Cardiac septum (tissue), 1 donor: ENCODE measurements at places on chromosomes 13 and 19. TPM values are rescaled to one million over a fixed set of nuclear protein-coding genes. Genes with fewer than 3 reads are reported as not detected.

GRCh38 chr13:105327581-105328126, 1207.8 kb downstream of the EFNB2 start:
- no peak for DNase-seq

- DNase-seq, result no peak
These were observed 50.7 kb upstream of the PNMA8B start for GRCh38 chr19:46546194-46546896.

GRCh38 chr19:3950871-3951861, 18.3 kb downstream of the NMRK2 start:
- peak; percentile 87 for DNase-seq

- no peak for DNase-seq
These were observed 1.3 kb downstream of the ALG5 start for GRCh38 chr13:36997716-36998427.

- no peak for DNase-seq
These were observed 6.5 kb downstream of the ZSCAN5B start for GRCh38 chr19:56191115-56191514.

DNA sequence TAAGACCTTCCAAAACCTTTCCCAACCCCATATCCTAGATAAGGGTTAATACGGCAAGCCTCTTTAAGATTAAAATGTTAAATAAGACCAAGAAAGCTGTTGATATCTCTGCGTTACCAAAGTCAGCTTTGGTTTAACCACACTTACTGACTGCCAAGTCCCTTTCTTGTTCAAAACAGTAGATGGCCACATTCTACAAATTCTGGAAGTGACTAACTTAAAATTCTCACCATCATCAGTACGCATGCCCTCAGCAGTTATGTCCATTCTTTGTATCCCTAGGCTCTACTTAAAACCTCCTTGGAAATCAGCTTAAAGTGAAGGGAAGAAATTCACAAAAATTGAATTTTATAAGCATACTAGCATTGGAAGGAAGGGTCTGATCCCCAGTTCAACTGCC, 23.6 kb downstream of the SOHLH2 start:
- no peak for DNase-seq

GRCh38 chr19:55304279-55304978, 20.6 kb downstream of the BRSK1 start:
- DNase-seq, result no peak

DNA sequence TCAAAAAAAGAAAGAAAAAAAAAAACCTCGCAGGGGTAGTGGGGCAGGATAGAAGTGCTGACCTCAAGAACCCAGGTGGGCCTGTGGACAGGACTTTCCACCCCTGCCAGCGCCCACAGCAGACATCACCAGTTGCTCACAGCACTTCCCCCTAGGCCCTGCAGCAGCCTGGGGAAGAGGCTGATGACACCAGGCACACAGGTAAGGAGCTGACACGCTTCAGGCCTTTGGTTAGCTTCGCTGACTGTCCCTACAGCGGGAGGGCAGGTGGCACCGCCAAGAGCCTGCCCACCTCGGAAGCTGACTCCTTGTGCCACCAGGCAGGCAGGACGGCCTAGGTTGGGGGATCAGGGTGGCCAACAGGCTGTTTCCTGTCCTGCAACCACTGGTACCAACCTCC, 8.9 kb downstream of the LONP1 start:
- DNase-seq, result no peak

GRCh38 chr13:105452895-105453294, 1082.6 kb downstream of the EFNB2 start:
- DNase-seq, result no peak

- DNase-seq, result no peak
These were observed 429.4 kb downstream of the TBC1D4 start for GRCh38 chr13:75052616-75053015.

Gene FFAR1
- total RNA-seq, result not detected

Gene B3GNT3
- total RNA-seq, result not detected

Gene LILRB4
- total RNA-seq, result 1.2 TPM

Gene SULT2B1
- 0.19 TPM for total RNA-seq

Gene PEAK3
- 0.19 TPM for total RNA-seq
